ENCODE measurements at places on chromosomes 2 and 18. TPM values are rescaled to one million over a fixed set of nuclear protein-coding genes. Genes with fewer than 3 reads are reported as not detected.

ZSWIM2 gene
- total RNA-seq = not detected

ANKRD30B gene
- total RNA-seq = 0.20 TPM

EGR4 gene
- 0.10 TPM for total RNA-seq

DSG2 gene
- total RNA-seq = 23.3 TPM

MPP4 gene
- total RNA-seq = 0.59 TPM

TRAK2 gene
- 32.5 TPM for total RNA-seq

DYNAP gene
- 0.10 TPM for total RNA-seq

APLF gene
- total RNA-seq = 10.0 TPM

SLC5A6 gene
- 23.0 TPM for total RNA-seq

KCNK3 gene
- total RNA-seq = 0.49 TPM

TUBA3E gene
- not detected for total RNA-seq

RMDN2 gene
- total RNA-seq = 6.9 TPM

CFAP65 gene
- total RNA-seq = not detected

KCMF1 gene
- 31.9 TPM for total RNA-seq

PID1 gene
- 17.5 TPM for total RNA-seq

ATG16L1 gene
- 20.3 TPM for total RNA-seq

GPR155 gene
- total RNA-seq = 5.8 TPM

ERCC3 gene
- 30.6 TPM for total RNA-seq

DCC gene
- total RNA-seq = 2.0 TPM

ALK gene
- total RNA-seq = 0.10 TPM

ZBTB7C gene
- 6.3 TPM for total RNA-seq

DLX1 gene
- total RNA-seq = 1.4 TPM

DNER gene
- 3.3 TPM for total RNA-seq

IL1RL1 gene
- total RNA-seq = 8.7 TPM

SRD5A2 gene
- not detected for total RNA-seq

DCAF17 gene
- total RNA-seq = 25.1 TPM

Measured in skin of body (tissue), 3 donors.